ENCODE measurements at places on chromosomes 2 and 18.

DNA sequence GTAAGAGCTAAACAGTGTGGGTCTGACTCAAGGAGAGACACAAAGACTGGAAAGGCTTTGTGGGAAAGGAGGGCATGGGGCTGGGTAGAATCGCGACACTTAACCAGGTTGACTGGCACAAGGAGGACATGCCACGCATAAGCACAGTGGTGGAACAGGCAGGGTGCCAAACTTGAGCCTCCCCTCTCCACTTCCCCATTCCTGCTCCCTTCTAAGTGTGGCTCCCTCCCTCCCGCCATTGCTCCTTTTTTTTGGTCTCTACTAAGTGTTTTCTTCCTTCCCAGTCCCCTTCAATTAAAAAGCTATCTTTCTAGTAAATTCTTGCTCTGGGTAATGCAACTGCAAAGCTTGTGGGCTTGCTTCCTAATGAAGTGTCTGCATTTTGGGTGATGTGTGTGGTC is 40.3 kb upstream of the ZFP36L2 start:
- DNase-seq: peak; percentile 86

DNA sequence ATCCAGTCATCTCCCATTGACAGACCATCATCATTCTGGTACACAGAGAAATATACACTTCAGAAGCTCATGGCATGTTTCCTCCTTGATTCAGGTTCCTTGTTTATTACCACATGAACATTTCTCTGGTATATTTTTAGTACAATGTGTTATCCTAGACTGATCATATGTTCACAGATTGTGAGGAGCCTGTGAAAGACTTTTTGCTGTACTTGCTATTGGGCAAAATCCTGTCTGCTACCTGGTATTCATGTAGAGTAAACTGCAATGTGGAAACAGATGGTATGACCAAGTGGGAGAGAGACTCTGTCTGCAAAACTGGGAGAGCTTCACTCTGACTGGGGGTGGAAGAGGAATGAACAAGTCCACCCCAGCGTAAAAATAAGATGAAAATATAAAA is 657.2 kb downstream of the IRS1 start:
- no peak for DNase-seq

GRCh38 chr2:127121776-127122176 is 14.8 kb upstream of the BIN1 start:
- peak; percentile 85 for DNase-seq

DNA sequence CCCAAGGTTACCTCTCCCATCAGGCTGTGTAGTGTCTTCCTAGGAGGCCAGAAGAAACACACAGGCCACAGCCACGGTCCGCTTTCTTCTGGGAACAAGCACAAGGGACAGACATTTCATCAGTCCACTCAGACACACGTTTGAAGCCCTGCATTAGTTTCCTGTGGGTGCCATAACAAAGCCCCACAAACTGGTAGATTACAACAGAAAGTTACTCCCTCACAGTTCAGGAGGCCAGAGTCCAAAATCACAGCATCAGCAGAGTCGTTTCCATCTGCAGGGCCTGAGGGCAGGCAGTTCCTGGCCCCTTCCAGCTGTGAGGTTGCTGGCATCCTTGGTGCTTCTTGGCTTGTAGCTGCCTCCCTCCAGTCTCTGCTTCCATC is 8.8 kb upstream of the PRLH start:
- DNase-seq: peak; percentile 20

GRCh38 chr2:10777842-10778723 is 34.5 kb downstream of the PDIA6 start:
- no peak for DNase-seq

Measured in aorta (tissue), 5 donors.